ENCODE measurements at places on chromosomes 5 and 9.

- DNase-seq: peak; percentile 8
Observed at GRCh38 chr5:117454716-117455212, 880.1 kb upstream of the SEMA6A start.

- no peak for DNase-seq
Observed at GRCh38 chr5:135694012-135694411, 115.2 kb upstream of the CXCL14 start.

DNA sequence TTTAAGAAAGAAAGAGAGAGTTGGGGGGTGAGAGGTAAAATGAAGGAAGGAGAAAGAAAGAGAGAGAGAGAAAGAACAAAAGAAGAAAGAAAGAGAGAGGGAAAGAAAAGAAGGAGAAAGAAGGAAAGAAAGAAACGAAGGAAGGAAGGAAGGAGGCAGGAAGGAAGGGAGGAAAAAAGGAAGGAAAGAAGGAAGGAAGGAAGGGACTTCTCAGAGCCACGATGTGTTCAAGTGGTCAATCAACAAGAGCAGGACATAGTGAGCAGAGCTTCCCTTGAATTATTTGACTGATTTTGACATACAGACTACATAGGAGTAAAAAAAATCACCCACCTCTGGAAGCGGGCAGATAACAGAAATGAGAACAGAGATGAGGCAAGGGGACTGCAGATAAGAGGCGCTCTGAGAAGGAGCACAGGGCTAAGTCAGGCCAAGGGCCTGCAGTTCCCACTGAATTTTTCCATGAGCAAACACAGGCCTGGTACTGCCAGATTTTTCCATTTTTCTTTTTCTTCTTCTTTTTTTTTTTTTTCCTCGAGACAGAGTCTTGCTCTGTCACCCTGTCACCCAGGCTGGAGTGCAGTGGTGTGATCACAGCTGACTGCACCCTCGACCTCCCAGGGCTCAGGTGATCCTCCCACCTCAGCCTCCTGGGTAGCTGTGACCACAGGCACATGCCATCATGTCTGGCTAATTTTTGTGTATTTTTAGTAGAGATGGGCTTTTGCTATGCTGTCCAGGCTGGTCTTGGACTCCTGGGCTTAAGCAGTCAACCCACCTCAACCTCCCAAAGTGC lies 77.7 kb upstream of the IL17B start:
- no peak for DNase-seq

DNA sequence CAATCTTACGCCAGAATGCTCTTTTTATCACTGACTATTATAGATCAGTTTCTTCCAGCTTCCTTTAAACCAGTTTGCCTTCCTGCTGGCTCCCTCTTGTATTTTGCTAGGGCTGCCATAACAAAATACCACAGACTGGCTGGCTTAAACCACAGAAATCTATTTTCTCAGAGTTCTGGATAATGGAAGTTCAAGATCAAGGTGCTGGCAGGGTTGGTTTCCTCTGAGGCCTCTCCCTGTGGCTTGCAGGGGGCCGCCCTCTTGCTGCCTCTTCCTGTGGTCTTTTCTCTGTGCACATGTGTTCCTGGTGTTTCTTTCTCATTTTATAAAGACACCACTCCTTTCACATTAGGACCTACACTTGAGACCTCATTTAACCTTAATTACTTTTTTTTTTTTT lies 6.8 kb upstream of the FXN start:
- DNase-seq: no peak

DNA sequence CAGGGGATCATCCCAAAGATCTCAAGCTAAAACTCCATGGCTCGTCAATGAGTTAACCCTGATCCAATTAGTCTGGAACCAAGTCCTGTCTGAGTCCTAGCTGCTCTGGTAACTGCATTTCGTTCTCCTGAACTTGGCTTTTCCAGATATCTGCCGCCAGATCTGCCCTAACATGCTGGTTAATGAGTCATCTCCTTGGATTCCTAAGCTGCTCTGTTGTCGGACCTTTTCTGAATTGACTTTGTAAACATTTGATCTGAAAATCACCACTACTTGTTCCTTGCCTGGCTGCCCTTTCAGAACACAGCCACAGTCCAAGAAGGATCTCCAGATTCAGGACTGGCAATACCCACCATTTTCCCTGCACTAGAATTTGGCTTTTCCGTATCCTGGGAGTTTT lies 473.0 kb downstream of the ZSWIM6 start:
- DNase-seq: no peak

DNA sequence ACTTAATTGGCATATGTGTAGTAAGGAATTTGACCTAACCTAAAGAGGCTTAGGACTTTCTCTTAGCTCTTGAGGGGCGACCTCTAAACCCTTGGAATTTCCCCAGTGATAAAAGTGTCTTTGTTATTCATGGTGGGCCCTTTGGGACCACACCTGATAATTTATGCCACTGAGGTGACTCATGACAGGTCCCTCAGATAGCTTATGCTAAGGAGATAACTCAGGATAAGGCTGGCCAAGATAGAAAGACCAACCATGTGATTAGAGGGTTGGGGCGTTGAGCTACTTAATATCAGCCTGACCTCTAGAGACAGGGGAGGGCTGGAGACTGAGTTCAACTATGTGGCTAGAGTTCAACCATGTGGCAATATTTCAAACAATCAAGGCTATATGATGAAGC lies 218.1 kb downstream of the AP3B1 start:
- no peak for DNase-seq

DNA sequence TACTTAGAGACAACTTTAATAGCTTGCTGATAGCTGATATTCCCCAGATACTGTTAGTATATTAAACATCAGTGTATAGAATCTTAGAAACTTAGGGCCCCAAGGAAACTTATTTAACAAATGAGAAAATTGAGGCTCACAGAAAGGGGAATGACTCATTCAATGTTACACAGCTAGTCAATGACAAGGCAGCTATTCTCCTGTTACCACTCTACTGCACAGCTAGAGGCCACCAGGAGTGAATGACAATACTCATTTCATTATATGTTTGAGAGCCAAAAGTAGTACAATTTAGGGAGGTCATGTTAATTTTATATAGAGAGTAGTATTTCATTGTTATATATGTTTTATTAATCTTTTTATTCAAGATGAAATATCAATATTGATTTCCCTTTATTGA lies 33.2 kb upstream of the PCDHB1 start:
- DNase-seq: no peak

GRCh38 chr5:103487218-103487617 lies 75.4 kb downstream of the NUDT12 start:
- no peak for DNase-seq

DNA sequence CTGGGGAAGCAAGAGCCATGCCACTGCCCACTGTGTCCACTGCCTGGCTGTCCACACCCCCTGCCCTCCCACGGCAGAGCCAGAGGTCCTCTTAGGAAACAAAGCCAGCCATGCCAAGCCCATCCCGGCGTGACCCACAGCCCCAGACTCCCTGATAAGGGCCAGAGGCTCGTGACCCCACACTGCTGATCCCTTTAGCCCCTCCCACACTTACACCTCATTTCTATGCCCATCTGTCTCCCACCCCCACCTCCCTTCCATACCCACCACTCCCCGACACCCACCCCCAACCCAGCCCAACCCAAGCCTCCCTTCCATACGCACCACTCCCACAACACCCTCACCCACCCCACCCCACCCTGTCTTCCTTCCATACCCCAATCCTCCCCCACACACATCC lies 17.3 kb downstream of the PTGES start:
- DNase-seq: no peak

- no peak for DNase-seq
Observed at GRCh38 chr9:81560851-81561732, 128.3 kb downstream of the TLE1 start.

GRCh38 chr9:546797-547223 lies 294.7 kb upstream of the DMRT1 start:
- DNase-seq: no peak

DNA sequence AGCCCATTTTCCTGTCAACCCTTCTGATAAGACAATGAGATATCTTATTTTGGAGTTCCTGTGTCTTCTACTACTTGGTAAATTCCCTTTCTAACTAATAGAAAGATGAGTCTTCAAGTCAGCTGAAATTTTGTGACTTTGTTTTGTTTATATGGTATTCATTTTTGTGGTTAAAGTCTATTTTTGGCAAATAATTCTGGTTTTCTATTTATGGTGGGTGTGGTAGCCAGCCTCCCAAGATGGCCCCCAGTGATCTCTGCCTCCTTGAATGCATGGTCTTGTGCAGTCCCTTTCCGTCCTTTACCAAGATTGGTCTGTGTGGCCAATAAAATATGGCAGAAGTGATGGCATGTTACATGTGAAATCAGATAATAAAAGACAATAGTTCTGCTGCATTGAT lies 91.5 kb downstream of the NR3C1 start:
- no peak for DNase-seq

DNA sequence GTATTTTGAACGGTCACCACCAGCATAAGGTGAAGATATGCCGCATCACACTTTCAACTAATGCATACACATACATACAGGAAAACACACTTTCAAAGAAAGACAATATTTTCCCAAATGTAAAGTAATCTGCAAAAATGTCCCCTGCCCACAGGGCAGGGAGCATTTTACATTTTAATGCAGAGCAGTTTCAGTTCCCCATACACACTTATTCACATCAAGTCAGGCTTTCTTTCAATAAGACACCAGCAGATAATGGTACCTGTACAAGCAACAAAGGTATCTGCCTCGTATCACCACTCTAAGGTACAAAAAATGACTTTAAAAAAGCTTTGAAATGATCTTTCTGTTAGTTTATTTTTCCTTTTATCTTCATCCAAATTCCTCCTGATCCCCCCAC lies 247.1 kb upstream of the CCNG1 start:
- no peak for DNase-seq

DNA sequence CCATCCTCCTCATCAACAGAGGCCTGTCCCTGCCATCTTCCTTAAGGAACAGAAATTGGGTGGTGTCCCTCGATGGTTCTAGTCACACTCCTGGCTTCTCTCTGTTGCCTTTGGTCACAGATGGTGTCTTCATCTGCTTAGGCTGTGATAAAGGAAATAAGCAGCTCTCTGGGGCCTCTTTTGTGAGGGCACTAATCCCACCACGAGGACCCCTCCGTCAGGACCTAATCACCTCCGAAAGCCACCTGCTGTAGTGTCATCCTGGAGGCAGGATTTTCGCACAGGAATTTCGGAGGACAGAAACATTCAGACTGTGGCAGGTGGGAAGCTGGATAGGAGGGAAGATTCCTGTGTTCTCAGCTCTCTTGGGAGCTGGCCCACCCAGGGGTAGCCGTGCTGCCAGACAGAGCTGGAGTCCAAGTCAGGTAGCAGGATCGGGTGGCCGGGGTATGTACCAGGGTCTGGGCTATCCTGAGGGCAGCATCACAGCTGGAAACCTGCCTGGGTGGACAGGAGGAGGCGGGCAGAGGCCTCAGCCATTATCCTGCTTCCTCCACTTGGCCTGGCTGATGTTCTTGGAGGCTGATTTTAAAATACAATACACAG lies 59.5 kb downstream of the ANKRD33B start:
- DNase-seq: no peak

DNA sequence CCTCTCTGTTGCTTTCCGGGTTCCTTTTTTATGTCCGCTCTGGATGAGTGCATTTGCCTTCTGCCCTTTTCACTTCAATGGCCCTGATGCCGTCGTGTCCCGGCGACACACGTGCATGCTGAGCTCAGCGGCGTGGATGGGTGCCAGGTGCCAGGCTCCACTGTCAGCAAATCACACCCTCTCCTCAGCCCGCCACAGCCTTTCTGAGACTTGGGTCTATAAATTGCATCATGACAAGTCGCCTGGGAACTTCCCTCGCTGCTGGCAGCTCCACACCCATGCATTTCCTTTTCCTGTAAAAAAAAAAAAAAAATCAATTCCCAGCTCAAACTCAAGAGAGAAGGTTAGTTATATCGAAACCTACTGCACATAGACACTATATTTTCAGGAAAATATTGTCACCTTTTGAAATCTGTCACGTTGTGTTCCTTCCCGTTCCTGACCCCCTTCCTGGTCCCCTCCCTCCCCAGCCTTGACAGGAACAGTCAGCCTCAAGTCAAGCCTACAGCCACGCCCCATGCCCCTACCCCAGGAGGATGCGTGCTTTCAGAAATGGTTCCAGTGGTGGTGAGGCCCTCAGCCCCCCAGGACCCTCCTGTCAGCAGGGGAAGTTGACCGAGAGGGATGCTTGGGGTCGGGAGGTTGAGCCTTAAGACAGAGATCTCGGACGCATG lies 110.3 kb upstream of the PTCH1 start:
- no peak for DNase-seq

DNA sequence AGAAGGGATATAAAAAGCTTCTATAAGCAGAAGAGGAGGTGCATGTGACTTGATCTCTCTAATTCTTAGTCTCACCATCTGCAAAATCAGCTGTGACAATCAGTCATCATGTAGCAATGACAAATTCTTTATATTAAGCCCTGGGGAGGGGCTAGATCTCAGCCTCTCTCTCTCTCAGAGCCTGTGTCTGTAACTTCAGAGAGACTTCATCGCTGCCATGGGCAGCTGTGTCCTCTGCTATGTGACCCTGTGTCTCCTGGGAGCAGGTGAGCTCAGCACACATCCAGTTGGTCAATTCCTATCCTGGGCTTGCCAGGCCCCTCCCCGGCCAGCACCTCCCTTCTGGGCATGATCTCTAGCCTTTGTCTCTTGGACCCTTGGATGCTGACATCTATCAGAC lies 109.6 kb downstream of the ANKRD18B start:
- DNase-seq: no peak

- no peak for DNase-seq
Observed at GRCh38 chr9:8571643-8572042, 772.1 kb upstream of the DMAC1 start.

DNA sequence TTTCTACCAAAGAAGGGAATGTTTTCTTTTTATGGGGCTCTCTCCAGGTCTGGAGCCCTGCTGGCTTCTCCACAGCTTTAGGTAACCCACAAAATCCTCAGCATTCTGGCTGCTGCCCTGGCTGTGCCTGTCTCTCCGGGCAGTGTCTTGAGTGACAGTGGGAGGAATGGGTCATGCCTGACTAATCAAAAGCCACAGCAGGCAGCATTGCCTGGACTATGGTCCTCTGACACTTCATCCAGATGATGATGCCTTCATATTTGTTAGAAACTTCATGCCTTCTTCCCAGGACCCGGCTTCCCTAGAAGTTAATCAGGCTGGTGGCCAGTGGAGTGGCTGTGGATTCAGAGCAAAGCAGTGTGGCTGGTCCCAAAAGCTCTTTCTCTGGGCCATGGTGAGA lies 32.2 kb upstream of the TGFBI start:
- DNase-seq: no peak

GRCh38 chr9:92634712-92635605 lies 35.0 kb downstream of the IPPK start:
- no peak for DNase-seq

- no peak for DNase-seq
Observed at GRCh38 chr9:125810161-125810560, 63.0 kb downstream of the PBX3 start.

GRCh38 chr5:154214371-154215106 lies 24.0 kb downstream of the GALNT10 start:
- no peak for DNase-seq
